ENCODE measurements at places on chromosomes 2 and 18.

DNA sequence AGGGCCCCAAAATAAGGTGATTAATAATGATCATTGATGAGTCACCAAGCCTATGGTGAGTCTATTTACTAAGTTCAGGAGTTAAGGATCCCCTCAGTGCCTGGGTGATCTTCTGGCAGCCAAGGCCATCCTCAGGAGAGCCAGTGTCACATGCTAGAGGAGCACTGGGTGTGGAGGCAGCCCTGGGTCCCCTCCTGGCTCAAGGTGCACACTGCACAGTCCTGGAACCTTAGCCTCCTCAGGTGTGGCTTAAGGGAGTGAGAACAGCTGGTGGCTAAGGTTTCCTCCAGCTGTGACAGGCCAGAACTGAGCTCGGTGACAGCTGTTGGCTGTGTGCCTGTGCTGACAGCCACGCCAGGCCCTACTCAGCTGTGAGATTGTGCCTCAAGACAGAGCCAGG lies 52.1 kb upstream of the ACAA2 start:
- DNase-seq: no peak

- DNase-seq: no peak
Observed at GRCh38 chr2:178990533-178991241, 59.2 kb downstream of the CCDC141 start.

DNA sequence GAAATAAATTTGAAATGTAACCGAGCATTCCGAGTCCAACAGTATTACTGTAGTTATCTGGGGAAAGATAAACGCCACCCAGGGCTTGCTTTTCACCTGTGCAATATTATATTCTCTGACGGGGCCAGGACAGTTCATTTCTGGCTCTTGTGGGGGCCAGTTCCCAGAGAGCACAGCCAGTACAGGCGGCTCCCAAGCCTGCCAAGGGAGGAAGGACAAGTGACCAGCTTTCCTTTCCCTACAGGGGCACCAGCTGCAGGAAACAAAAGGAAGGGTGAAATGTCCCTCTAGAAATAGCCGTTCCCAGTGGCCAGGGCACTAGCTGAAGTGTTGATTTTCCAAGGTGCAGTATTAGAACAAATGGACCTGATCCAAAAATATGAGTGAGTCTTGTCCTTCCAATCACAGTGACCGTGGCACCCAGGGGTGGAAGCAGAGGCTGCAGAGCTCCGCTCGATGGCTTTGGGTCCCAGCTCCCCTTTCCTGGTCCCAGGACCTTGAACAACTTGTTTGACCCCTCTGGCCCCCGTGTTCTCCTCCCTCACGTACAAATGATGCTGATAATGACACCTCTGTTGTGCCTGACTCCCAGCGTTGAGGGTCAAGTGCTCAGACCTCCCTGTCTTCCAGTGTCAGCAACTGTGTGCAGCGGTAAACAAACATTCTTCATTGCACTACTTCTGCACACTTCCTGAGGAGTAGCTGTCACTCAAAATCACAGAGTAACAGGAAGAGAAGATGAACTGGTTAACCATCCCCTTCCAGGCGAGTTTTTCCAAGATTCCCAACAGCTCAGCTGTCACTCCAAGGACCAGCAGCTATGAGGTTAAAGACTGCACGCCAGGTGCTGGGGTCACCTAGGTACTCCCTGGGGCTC lies 40.9 kb downstream of the GYPC start:
- DNase-seq: no peak

DNA sequence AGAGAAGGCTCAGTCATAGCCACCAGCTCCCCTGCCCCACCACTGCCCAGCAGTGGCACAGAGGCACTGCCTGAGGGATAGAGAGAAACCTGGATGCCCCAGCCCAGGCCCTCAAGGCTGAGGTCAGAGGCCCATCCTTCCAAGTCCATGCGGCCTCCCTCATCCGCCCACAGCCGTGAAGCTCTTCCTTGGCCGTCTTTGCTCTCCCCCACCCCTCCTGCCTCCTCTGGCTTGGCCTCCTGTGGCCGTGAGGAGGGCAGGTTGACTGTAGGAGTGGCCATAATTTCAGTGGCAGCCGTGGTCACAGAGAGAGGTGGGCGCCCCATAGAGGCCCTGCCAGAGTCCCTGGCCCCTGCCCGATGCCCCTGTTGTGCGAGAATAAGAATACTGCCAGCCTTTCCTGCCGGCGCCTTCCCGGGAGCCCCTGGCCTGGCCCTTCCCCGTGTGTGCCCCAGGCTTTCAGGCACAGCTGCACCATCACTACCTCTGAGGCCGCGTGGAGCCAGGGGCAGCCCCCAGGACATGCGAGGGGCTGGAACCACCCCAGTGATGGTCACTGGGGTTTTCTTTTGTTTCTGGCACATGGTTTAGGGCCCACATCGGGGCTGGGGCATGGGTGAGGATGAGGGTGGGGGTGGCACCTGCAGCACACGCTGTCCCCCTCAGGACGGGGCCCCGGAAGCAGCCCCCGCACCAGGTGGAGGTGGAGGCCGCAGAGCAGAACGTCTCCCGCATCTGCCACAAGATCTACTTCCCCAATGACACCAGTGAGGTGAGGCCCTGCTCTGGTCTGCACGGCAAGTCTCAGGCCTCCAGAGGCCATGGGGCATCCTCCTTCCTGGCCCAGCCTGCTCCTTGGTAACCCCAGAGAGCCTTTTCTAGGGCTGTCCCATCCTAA lies 13.1 kb upstream of the GPR17 start:
- DNase-seq: no peak

GRCh38 chr18:75775121-75775520 lies 347.6 kb upstream of the SMIM21 start:
- DNase-seq: no peak

DNA sequence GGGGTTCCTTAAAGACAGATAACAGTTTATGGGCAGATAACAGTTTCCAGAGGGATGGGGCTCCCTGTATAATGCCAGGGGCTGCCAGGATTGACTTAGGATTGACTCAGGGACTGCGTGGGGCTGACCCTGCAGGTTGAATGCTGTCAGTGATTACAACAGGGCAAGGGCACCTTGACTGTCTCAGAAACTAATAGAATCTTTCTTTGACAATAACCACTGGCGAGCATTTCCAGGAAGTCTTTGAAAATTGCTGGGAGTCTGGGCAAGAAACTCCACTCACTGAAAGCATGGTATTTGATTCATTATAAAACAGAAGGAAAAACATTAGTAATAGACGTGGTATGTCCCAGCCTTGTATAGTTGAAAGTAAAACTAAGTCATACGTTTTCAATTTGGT lies 101.0 kb downstream of the GPD2 start:
- no peak for DNase-seq

DNA sequence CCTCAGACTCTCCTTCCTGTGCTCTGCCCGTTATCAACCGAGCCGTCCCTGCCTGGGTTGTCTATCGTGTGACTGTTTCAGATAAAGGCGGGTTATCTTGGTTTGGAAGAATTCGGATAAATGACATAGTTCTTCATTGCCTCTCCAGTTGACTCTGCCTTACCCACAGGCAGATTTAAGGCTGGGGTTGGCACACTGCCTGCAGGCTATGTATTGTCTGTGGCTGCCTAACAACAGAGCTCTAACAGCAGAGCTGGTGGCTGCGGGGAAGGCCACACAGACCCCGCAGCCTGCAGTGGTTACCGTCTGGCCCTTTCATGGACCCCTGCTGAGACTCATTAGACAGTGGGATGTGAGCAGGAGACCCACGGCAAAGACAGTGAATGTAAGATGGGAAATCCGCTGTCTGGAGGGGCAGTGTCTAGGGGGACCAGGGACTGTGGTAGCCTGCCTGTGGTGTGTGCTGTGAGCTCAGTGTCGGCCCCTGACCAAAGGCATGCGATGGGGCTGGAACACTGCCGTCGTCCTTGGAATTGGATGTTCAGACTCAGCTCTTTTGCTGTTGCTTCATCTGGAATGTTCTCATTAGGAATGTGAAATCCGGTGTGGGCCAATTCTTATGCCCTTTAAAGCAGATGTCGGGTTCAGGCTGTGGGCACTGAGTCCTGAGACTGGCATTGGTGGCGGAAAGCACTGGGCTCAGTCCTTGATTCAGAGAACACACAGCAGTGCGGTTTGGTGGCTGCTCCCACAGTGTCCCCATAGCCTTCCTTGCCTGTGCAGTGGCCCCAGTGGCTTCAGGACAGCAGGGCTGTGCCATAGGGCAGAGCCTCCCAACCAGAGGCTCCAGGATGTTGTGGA lies 44.5 kb downstream of the SH3RF3 start:
- no peak for DNase-seq

DNA sequence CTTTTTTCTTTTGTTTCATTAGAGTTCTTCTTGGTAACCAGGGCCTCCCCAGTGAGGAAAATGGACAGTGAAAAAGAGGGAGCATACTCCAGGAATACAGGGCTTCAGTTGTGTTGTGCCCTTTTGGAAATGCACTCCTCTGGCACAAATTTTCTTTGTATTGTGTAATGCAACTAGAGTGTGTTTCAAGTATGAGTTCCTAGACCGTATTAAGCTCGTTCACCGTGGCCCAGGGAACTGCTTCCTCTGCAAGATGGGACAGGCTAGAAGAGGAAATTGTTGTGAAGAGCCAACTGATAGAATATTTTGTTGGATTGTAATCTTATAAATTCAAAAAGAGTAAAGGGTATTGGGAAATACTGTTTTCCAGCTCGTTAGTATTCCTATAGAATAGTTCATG lies 137.2 kb upstream of the TTC39C start:
- DNase-seq: no peak

- no peak for DNase-seq
Observed at GRCh38 chr2:131112529-131112928, 7.4 kb downstream of the PLEKHB2 start.

DNA sequence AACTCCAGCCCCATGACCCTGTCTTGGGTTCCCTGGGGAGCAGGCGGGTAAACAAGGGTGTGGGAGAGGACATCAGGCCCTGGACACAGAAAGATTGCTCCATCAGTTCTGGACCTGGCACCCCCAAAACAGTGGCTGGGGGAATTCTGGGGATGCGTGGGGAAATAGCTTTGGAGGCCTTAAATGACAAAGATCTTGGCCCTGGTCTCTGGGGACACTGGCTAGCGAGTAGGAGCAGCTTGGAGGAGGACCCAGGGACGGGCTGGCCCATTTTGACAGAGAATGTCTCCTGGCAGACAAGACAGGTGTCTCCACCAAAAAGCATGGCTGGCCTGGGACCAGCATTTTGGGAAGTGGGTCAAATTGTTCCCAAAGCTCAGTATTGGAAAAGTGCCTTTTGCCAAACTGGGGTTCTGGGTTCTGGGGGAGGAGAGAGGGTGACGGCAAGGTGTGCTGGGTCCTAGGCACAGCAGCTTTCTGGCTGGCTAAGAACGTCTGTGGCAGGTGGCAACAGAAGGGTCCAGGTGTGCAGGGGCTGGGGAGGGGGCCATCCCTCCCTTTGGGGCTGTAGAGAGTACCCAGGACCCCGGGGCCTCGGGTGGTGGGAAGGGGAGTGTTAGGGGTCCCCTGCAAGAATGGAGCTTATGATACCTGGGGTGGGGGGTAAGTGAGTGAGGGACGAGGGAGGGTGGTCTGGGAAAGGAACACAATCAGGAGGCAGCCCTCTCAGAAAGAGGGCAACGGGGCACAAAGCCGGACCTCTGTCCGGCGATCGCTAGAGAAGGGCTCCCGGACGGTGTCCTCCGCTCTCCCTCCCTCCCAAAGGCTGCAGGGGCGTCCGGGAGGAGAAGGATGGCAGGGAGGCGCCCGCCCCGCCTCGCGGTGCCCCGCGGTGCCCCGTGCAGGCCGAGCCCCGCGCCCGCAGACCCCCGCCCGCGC lies 556 bp downstream of the CYRIA start:
- no peak for DNase-seq

- no peak for DNase-seq
Observed at GRCh38 chr2:205270689-205271088, 411.6 kb upstream of the NRP2 start.

DNA sequence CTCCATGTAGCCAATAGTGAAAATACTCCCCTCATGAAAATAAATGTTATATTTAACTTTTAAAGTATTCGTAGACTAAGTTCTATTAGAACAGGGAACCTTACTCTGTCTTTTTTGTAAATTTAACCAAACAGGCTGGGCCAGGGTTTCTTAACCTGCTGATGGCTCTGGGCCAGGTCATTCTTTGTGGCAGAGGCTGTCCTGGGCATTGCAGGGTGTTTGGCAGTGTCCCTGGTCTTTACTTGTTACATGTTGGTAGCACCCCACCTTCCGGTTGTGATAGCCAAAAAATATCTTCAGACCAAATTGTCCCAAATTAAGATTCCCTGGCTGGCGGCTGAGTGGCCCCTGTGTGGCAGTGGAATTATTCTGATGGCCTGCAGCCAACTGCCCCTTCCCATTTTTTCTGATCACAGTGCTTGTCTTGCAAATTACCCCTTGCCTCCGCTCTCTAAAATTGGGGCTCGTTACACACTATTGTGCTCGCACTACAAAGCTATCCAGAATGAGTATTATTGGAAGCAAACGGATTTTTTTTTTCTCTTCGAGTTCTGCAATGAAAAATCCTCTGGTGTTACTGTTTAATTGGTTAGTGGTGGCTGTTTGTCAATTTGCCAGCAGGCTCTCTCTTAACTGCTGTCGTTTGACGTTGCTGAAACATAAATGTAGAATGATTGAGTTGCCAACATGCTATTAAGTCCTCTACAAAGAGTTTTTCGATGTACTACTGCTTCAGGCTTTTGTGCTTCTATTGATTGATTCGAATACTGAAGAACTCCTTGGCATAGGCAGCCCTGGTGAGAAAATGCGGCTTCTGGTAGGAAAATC lies 216.9 kb downstream of the SH3RF3 start:
- no peak for DNase-seq

DNA sequence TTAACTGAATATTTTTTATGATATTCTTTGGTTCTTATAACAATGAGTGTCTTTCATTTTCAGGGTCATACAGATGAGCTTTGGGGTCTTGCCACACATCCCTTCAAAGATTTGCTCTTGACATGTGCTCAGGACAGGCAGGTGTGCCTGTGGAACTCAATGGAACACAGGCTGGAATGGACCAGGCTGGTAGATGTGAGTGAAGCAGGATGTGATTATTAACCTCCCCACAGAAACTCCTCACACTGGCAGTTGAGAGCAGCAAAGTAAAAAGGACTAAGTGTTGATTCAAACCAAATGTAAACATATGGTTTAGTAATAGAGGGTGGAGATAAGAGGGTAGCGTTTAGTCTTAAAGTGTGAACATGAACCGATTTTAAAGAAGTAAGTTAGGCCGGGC lies 57.8 kb downstream of the COX7A2L start:
- DNase-seq: no peak

- DNase-seq: no peak
Observed at GRCh38 chr18:79856119-79857007, 58.6 kb downstream of the KCNG2 start.

- no peak for DNase-seq
Observed at GRCh38 chr2:33129263-33130053, 182.7 kb downstream of the LTBP1 start.

DNA sequence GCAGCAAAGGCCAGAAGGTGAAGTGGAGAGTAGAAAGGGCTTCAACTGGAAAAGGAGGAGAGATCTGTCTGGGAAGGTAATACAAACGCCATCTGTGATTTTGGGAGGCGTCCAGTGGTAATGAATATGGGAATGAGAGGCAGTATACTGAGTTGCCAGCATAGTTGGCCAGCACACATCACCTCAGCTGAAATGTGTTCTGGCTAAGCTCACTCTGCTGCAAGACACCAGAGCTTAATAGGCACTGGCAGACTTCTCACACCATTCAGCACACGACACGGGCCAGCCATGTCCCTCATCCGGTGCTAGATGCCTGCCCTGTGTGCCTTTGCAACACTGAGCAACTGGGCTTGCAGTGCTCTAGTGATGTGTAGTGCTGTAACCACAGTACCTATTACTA lies 277.1 kb downstream of the PIEZO2 start:
- DNase-seq: no peak

- no peak for DNase-seq
Observed at GRCh38 chr2:99787769-99788382, 298.1 kb upstream of the REV1 start.

- no peak for DNase-seq
Observed at GRCh38 chr2:222743251-222743812, 71.9 kb downstream of the MOGAT1 start.

GRCh38 chr18:38895560-38895959 lies 1330.0 kb upstream of the CELF4 start:
- DNase-seq: no peak

Data from stimulated activated CD4-positive, alpha-beta T cell treated with anti-CD3 and anti-CD28 coated beads, Interleukin-1b, Interleukin-23, amount 100 ng/mL, for 1 hour (primary cell).